Activated T-cell treated with anti-CD3 and anti-CD28 coated beads, Interleukin-2, amount 50 U/mL, for 72 hours (primary cell): ENCODE measurements at places on chromosomes 4 and X.

DNA sequence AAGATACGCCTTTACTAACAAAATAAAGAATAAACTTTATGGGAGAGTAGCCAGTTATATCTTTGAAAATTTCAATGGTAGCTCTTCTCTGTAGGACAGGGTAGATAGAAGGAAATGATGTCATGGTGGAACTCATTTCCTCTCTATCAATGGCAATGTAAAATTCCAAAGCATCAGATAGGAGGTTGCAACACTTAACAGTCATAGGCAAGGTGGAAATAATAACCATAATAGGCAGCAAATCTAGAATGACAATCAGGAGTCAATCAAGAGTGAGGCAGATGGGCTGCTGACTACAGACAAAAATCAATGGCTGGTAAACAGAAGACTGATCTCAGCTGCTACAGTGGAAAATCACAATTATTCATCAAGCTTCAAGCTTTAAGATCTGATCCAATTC is 53.9 kb upstream of the TET2 start:
- no peak for DNase-seq

DNA sequence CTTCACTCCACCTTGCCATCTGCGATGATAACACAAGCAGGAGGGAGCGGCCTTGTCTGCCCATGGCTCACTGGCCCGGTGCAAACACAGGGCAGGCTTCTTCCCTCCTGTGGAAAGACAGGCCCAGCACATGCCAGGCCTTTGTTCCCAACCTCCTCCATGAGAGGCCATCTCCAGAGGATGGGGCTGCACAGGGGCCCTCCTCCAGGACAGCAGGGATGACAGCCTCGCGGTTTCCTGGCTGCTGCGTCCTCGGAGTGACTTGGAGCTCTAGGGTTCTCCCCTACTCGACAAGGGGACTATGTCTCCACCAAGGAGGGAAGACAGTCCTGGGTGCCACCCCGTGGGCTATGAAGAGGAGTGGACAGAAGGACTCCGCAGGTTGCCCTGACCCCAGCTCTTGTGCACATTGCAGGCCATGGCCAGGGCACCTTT is 21.8 kb downstream of the RNF212 start:
- no peak for DNase-seq

- DNase-seq: no peak
These were observed 32.5 kb downstream of the MAOA start for GRCh38 chrX:43688586-43688985.

- DNase-seq: no peak
These were observed 64.2 kb upstream of the ALG13 start for GRCh38 chrX:111616786-111617185.

GRCh38 chrX:154598656-154599055 is 13.7 kb downstream of the CTAG1A start:
- DNase-seq: no peak

DNA sequence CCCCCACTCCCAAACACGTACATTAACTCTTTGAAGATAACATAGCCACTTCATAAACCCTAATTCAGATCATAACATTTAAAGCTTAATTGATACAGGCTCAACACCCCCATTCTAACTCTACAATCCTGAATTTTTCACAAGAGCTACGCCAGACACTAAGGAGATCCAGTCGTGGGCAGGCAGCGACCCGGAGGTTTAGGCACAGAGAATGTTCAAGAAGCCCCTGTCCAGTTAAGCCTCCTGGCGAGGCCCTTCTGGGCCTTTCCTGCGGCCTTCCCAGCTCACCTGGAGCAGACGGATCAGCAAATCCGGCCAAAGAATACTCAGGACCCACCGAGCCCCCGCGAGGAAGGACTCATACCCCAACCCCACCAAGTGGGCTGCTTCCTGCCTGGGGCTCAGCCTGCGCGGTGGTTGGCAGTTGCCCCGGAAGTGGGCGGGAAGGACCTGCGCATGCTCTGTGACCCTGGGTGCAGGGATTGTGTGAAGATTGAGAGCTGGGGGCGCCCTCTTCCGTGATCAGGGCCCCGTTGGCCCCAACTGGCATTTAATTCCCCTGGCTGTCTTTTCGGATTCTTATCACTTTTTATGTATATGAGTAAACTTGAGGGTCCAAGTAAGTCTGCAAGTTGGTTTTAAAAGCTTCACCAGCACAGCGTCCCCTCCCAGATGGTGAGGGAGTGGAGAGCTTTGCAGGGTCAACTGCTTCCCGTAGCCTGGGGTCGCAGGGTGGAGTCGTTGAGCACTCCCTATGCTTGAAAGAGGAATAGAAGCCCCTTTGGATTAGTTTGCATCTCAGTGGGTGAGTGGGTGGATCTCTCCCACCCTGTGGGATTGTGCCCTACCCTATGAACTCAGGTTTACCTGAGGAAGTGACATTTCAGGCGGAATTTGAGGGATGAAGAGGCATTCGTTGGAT is at the start of gene TRIM61:
Gene TRIM61, minus strand, starts transcription at position 415 of the 922 bp plus-strand sequence. CDS start 7,655 bp downstream, outside the sequence.
- DNase-seq: peak; percentile 67

DNA sequence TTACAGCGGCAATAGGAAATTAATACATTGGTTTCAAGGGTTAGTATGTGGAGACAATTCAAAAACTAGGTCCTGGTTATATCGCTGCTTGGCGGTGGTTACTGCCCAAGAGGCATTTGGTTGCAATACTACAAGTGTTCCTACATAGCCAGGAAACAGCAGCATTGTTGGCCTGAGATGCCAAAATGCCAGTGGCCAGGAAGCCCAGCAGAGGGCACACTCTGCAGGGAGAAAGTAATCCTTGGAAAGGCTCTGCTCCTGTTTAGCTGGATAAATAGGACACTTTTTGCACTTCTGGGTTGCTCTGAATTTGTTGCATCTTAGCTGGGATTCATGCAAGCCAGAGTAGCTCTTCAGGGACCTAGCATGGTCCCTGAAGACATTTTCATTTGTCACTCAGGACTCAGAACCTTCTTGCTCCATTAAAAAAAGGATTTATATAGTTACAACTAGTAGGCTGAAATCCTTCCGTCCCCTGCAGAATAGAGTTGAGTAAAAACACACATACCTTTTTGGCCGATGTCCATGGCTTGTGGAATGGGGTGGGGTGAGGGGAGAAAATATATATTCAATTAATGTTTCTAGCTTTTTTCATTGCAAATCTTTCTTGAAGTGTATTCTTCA is 8.1 kb upstream of the GPR119 start:
- no peak for DNase-seq

- DNase-seq: no peak
These were observed 478.7 kb upstream of the GALNTL6 start for GRCh38 chr4:171334549-171334948.

GRCh38 chr4:169941141-169941540 is 85.1 kb downstream of the MFAP3L start:
- no peak for DNase-seq

- no peak for DNase-seq
These were observed 135.3 kb upstream of the HS3ST1 start for GRCh38 chr4:11564021-11564420.

DNA sequence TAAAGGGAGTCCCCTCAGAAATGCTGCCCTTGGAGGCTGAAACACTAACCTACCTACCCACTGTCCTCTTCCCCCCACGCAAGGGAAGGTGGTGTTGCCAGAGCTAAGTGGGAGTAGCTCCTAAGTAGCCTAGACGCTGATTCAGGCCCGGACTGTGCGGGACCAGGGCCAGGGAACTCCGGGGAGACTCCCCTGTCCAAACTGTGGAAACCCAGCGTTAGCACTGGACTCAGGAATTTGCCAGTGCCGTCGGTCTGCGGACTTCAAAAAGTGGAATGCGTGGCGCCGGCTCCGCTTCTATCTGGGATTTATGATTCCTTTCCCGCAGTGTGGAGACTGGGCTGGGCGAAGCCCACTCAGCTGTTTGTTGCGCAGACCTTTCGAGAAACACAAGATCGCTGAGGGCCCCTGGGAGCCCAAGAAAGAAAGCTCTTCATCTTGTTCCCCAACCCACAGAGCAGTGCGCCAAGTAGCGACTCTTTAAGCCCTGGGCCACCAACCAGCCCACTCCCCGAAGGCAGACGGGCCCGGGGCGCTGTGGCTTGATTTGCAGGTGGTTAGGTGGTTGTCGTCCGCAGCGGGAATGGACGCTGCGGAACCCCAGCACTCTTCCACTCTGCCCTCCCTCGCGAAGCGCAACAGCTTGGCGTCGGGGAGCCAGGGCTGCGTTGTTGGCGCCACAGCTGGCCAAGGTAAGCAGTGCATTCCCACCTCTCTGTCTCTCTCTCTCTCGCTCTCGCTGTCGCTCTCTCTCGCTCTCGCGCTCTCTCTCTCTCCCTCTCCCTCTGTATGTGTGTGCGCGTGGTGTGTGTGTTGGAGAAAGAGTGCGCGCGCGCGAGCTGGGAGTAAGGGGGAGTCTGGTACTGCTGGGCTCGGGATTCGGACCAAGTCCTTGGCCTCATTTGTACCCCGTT is 2.0 kb downstream of the TMEM255A start:
- peak; percentile 74 for DNase-seq

- no peak for DNase-seq
These were observed 2.3 kb upstream of the NHSL2 start for GRCh38 chrX:71908387-71908786.

DNA sequence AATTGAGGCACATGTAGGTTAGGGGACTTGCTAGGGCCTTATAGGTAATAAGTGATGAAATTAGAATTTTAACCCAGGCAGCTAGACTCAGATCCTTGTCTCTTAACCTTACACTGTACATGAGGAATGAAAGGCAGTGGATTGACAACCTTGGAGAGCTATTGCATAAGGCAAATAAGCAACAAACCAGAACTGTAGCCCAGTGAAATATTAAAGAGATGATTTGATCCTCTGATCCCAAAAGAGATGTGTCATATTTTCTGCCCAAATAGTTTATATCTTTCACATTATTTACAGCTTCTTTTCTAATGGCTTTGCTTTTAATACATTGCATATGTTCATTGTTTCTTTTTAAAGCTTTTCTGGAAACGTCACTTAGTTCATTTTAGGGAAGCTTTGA is 252.6 kb downstream of the ANK2 start:
- DNase-seq: no peak

DNA sequence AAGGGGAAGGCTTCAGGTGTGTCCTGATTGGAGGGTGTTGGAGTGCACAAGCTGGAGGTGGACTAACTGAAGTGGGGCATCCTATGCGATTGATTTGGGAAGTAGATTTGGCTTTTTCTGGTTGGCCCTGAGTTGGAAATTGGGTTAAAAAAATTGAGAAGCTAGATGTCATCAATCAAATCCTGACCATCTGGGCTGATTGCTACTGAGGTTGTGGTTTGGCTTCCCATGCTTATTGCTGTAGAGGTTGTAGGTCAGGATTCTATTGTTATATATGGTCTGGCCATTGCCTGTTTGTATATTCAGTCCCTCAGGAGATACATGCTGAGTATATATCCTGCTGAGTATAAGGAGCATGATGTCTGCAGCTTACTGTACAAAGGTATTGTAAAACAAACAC is 7.7 kb upstream of the ZNF81 start:
- no peak for DNase-seq

- no peak for DNase-seq
These were observed 248.9 kb upstream of the TTC29 start for GRCh38 chr4:147194604-147195003.

- no peak for DNase-seq
These were observed 318.8 kb upstream of the RASGEF1B start for GRCh38 chr4:81790477-81790876.

DNA sequence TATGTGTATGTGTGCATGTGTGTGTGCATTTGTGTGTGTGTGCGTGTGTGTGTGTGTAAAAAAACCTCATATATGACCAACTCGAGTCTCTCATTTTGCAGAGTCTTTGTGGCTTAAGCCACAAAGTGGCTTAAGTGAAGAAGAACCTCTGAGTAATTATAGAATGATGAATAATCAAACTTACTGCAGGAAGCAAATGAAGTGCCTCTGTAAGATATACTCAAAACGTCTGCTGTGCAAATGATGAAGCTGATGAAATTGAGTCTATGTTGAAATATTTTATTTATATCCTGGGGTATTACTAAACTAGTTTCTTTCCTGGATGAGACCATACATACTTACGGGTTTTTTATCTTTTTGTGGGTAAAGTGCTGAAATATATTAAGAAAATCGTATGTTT is 1198.7 kb downstream of the PCDH7 start:
- DNase-seq: no peak

- DNase-seq: no peak
These were observed 9.0 kb upstream of the GLOD5 start for GRCh38 chrX:48752498-48752897.

- no peak for DNase-seq
These were observed 35.6 kb downstream of the STEEP1 start for GRCh38 chrX:119529345-119530276.

DNA sequence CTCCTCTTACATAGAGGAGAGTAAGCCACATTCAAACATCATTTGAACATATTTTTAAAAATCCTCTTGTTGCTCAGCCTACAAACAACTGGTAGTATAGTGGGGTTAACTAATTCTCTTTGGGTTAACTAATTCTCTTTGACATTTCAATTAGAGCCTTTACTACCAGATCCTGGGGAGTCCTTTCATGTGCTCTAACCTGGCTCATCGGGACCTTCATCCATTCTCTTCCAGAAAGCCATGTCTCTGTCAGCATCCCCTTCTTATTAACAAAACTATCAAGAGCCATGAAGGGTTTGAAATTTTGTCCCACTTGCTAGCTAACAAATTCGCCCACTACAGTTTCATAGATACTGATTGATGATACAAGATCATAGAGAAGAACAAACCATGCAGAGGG is 349.8 kb upstream of the PABPC4L start:
- DNase-seq: no peak

DNA sequence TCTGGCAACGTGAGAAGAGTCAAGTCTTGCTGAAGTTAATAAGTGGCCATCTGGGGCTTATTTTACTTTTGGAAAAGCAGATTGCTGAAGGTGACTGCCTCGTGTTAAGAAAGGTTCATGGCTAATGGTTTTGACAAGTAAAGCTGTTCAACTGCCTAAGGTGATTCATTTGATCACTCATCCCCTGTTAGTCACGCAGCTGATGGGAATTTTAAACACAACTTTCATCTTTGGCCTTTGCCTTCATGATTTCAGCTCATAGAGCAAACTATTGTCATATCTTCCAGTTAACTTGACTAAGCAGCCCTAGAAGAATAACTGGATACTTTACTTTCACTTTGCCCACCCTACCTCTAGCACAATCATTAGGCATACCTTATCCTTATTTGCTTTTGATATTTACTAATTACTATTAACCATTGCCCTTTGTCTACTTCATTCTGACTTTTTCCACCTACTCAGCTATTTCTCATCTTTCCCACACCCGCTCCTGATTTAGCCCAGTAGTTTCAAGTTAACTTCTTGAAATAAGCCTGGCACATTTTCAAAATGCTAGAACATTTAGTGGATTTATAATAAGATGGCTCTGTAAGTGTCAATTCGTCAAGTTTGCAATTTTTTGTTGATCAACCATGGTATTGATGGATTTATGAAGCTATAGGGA is 170.6 kb upstream of the S100G start:
- DNase-seq: peak; percentile 12

GRCh38 chr4:179766938-179767337 is 2324.7 kb upstream of the AGA start:
- DNase-seq: no peak

- DNase-seq: no peak
These were observed 33.9 kb downstream of the VSIG4 start for GRCh38 chrX:66005830-66006449.

GRCh38 chr4:142406917-142407501 is 439.1 kb downstream of the INPP4B start:
- DNase-seq: peak; percentile 63

GRCh38 chr4:113773014-113773413 is 11.5 kb upstream of the CAMK2D start:
- peak; percentile 32 for DNase-seq
